ENCODE measurements at places on chromosomes 13 and 19. TPM values are rescaled to one million over a fixed set of nuclear protein-coding genes. Genes with fewer than 3 reads are reported as not detected.

GRCh38 chr19:1251330-1252220, 3.2 kb downstream of the MIDN start:
- DNase-seq, result no peak

GRCh38 chr19:982567-983170, 1.5 kb upstream of the WDR18 start:
- no peak for DNase-seq

GRCh38 chr13:97403893-97404750, 29.8 kb upstream of the RAP2A start:
- no peak for DNase-seq

DNA sequence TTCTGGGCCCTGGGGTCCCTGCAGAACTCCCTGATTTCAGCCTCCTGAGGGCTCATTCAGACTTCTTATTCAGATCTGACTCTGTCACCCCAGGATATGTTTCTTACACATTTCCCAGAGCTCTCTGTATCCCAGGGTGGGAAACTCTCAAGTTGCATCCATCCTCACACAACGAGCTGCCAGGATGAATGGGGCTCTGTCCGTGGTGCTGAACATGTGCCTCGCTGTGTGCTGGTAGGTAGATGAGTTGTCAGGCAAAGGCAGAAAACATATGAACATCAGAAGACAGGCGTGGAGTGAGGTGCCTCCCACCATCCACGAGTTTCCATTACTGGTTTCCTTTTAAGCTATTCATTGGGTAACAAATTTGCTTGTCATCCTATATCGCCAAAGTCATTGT, 11.4 kb upstream of the IGFL1 start:
- DNase-seq, result no peak

GRCh38 chr19:10884274-10884673, 12.9 kb downstream of the CARM1 start:
- DNase-seq, result no peak

DNA sequence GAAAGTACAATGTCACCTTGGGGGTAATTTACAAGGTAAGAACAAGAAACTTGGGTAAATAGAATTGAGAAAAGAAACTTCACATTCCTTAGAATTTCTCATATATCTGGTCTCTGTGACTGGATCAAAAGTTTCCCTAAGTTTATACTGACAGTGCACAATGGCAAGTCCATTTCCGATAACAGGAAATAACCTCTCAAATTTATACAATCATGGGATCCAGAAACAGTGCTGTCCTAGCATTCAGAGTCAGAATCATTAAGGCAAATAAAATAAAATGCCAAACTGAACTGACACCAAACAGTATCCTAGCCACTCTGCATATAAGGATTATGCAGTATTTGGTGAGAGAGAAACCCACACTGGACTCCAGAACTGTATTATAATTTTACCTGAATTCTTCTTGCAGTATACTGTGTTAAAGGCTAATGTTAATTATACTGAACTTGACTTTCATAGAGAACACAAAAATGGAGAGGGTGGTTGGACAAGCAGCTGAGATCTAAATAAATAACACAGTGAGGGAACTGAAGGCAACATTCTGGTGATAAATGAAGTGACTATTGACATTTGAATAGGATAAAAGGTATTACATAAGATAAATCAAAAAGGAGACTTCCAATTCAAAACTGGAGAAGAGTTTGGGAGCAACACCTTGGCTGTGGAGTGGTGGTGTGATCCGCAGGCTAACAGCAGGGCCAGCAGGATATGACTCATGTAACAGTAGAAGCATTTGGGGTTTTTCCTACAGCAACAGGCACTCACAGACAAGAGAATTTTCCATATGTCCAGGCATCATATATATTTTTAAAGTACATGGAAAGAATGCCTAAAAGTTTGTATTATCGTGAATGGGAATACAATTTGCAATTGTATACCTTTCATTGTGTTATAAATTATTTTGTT, 932.5 kb upstream of the MIR17HG start:
- DNase-seq, result no peak

DNA sequence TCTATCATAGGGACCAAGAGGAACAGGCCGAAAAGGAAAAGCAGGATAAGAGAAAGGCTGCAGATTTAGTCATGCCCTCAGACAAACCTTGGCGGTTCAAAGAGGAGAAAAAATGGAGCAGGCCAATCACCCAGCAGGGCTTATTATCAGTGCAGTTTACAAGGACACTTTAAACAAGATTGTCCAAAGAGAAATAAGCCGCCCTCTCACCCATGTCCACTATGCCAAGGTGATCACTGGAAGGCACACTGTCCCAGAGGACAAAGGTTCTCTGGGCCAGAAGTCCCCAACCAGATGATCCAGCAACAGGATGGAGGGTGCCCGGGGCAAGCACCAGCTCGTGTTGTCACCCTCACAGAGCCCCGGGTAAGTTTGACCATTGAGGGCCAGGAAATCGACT, 8.3 kb upstream of the REX1BD start:
- no peak for DNase-seq

DNA sequence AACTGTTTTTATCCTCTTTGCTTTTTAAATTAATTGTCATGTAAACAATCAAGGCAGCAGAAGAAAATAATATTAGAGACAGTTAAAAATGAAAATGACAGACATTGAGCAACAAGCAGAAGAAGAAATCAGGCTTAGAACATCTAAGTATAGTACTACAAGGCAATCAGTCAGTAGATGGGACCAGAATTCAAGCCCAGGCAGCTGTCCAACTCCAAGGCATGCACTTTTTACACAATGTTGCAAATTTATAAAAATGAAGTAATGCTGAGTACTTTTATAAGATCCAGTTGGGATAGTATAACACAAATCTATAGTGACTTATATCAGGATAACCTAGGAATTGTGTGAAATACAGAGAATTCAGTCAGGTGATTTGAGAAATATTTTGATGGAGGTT, 2815.8 kb downstream of the PCDH9 start:
- DNase-seq, result no peak

GRCh38 chr13:96388598-96388997, 298.7 kb downstream of the HS6ST3 start:
- no peak for DNase-seq

The HPN gene
- polyA plus RNA-seq, result not detected

The PLPP2 gene
- polyA plus RNA-seq, result 45.9 TPM

The ZNF443 gene
- polyA plus RNA-seq, result 3.1 TPM

The CASP14 gene
- polyA plus RNA-seq, result 122 TPM

The ZNF726 gene
- 0.82 TPM for polyA plus RNA-seq

The SCN1B gene
- polyA plus RNA-seq, result 0.30 TPM

The FXYD7 gene
- polyA plus RNA-seq, result not detected

The PRKCG gene
- polyA plus RNA-seq, result not detected

The RAB3A gene
- polyA plus RNA-seq, result 0.30 TPM

The PRSS57 gene
- not detected for polyA plus RNA-seq
